ENCODE measurements at places on chromosomes 1 and 21.

- peak; percentile 90 for DNase-seq
Observed at GRCh38 chr1:202579806-202580205, 130.4 kb downstream of the SYT2 start.

DNA sequence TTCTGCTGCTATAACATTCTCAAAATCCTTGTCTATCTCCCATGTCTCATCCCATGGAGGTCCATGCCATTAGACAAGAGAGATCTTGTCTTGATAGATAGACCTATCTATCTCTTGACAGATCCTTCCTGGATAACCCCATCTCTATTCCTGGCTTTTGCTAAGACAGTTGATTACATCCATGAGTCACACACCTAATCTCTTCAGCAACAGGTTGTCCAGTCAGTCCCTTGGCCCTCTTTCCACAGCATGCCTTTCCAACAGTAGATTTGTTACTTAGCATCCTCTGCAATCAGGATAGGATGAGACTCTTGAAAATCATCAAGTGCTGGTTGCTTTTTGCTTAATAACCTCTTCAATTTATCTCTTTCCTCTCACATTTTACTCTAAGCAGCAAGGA, 46.6 kb downstream of the TRMT1L start:
- DNase-seq: no peak

DNA sequence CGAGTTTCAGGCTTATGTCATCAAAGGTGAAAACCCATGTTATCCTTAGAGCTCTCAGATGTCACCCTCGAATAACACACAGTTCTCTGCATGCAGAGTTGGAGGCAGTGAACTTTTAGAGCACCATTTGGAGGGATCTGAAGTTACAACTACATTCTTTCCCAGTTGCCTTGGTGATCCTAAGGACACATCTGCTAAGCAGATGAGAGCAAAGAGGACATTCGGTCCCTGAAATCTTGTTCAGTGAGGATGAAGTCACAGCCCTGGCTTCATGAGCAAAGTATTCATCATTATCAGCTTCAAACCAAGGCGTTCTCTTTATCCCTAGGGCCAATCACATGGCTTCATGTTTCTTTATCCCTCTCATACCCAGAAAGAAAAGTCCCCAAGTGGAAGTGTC, 23.1 kb upstream of the MCOLN2 start:
- no peak for DNase-seq

GRCh38 chr21:44637018-44637850, at the start of gene KRTAP10-10:
Gene KRTAP10-10, plus strand, starts transcription at chr21:44637356. Its CDS starts 62 bp downstream, at chr21:44637418.
- DNase-seq: no peak

- no peak for DNase-seq
Observed at GRCh38 chr1:25685938-25686665, 69.5 kb downstream of the MAN1C1 start.

DNA sequence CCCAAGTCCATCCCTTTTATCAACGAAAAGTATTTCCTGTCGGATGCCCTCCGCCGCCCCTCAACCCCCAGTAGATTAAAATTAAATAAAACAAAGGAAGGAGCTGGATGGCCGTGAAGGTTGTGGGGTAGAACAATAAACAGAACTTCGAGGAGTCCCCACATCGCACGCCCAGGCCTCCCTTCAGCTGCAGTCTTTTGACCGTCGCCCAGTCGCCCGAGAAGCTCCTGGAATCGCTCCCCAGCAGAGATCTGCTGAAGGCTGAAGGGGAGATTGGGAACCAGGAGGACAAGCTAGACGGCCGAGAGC, 905 bp downstream of the BARHL2 start:
- no peak for DNase-seq

DNA sequence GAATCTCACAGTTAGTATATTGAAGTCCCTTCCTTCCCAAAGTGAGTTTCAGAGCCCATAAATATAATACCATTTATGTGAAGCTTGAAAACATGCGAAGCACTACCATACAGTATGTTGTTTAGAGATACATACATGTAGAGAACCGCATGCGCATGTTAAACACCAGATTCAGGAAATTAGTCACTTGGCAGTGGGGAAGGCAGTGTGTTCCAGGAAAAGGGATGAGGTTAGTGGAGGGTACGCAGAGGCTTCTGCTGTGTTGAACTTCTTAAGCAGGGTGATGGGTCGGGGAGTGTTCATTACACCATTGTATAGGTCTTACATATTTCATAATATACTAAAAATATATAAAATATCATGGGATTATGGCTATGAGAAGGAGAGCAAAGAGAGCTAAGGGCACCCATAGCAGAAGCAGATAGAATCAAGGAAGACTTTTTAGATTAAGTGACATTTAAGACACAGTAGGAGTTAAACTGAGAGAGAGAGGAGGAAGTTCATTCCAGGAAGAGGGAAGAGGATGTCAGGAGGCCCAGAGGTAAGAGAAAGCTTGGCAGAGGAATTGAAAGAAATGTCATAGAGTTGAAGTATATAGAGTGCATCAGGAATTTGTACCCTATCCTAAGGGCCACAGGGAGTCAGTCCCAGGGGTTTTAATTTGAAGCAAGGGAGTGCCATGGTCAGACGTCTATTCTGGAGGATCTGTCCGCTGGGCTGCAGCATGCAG, 43.5 kb upstream of the SARS1 start:
- DNase-seq: no peak

- peak; percentile 10 for DNase-seq
Observed at GRCh38 chr21:32147041-32147440, 131.8 kb downstream of the MIS18A start.

GRCh38 chr1:110003747-110004428, 19.3 kb downstream of the AHCYL1 start:
- DNase-seq: peak; percentile 93

- DNase-seq: no peak
Observed at GRCh38 chr1:206020393-206021007, 3.2 kb downstream of the CTSE start.

- DNase-seq: peak; percentile 26
Observed at GRCh38 chr1:232718928-232719927, 86.0 kb upstream of the MAP10 start.

- DNase-seq: peak; percentile 45
Observed at GRCh38 chr1:27606708-27607238, 2.8 kb upstream of the AHDC1 start.

DNA sequence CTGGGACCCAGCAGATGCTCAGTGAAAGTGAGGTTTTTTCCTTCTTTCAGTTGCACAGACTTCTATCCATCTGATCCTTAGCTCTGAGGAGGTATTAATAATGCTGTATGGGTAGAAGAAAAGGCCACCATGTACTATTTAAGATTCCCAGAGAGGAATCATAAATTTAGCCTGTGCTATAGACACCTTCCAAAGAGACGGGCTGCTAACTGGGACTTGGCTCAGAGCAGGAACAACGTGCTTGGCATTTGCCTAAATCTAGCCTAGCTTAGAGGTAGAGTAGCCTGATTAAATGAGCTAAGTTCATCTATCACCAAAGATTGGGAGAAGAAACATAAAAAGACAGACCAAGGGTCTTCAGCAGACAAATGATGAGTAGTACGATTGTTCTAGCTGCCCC, 176.9 kb upstream of the BEND5 start:
- DNase-seq: no peak

DNA sequence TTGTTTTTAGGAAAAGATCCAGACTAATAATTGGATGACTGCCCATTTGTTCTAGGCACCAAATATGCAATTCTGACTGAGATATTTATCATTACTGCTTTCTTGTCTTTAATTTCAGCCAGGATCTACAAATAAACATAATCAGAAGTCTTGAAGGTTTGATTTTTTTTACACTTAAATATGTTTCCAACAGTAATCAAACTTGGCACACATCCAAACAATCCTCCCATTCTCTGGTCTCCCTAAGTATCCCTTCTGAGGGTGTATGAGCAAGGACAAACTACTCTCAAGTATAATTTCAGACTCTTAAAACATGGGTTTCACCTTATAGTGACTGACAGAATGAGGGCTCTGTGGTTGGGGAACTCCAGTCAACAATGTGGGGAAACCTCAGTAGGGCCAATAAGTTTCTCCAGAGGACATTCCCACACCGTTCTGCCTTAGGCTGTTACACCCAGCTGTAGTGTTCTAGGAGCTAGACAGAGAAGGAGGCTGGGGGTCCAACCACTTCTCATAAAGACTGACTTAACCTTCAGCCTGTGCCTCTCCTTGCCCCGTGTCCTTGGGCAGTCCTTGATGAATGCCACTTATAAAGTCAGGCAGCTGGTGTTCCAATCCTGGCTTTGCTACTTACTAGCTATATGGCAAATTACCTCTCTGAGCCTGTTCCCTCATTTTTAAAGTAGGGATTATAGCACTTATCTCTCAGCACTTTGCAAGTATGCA, 1.5 kb upstream of the PALMD start:
- peak; percentile 46 for DNase-seq

DNA sequence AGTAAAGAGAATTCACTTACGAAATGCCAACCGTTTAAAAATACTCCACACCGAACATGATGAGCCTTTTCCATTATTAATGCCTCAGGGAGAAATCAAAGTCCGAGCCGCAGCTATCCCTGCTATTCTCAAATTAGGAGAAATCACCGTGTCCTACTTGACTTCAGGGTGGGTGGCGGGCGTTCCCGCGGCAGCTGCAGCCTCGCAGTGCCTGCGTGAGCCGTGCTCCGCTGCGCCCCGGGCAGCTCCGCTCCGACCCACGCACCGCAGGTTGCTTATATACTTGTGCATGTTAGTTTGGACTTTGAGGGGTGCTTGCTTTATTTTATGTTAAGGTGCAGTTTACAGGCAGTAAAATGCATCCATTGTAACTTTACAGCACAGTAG, 35.6 kb upstream of the PCBP3 start:
- no peak for DNase-seq

GRCh38 chr1:201999625-202000238, 10.7 kb upstream of the ELF3 start:
- peak; percentile 69 for DNase-seq

DNA sequence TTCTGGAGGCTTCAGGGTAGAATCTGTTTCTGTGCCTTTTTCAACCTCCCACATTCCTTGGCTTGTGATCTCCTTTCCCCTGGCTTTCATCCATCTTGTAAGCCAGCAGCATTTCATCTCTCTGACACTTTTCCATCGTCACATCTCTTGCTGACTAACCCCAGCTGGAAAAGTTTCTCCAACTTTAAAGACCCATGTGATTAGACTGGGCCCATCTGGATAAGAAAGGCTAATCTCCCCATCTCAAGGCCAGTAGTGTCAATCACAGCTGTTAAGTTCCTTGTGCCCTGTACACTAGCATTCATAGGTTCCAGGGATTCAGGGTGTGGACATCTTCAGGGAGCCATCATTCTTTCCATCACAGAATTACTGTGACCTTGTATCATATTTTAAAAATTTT, 452.1 kb downstream of the TTLL7 start:
- peak; percentile 20 for DNase-seq

DNA sequence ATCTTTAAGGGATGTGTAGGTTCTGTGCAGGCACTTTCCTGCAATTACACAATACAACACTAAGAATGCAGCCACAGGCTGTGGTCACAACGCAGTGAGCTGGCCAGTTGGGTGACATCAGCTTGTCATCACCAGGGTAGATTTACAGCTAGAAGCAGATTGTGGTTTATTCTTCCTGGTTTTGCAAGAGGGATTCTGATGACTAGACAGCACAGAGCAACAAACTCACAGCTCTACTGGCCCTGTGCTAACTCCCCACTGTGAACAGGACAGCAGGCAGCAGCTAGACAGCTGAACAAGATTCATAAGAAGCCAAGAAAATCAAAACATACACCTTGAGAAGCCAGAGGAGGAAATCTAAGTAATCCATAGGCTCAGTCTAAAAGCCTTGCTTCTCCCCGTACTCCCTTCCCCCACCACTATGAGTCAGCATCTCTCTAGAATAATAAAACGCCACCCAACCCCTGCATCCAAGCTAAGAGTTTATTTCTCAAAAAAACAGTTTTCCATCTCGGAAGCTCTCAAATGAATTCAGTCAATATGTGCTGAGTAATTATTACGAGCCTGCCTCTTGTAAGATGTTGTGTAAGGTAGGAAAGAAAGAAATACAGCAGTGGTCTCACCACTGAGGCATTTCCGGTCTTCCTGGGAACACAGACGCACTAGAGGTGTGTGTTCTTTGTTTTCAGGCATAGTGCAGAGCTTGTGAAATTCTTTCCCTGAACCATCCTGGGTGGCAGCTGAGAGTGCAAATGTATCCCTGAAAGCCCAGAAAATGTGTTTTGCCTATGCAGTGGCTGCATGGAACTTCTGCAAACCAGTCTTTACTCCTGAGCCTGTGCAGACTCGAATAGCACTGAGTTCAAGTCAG, 162.8 kb downstream of the NTPCR start:
- DNase-seq: peak; percentile 95

DNA sequence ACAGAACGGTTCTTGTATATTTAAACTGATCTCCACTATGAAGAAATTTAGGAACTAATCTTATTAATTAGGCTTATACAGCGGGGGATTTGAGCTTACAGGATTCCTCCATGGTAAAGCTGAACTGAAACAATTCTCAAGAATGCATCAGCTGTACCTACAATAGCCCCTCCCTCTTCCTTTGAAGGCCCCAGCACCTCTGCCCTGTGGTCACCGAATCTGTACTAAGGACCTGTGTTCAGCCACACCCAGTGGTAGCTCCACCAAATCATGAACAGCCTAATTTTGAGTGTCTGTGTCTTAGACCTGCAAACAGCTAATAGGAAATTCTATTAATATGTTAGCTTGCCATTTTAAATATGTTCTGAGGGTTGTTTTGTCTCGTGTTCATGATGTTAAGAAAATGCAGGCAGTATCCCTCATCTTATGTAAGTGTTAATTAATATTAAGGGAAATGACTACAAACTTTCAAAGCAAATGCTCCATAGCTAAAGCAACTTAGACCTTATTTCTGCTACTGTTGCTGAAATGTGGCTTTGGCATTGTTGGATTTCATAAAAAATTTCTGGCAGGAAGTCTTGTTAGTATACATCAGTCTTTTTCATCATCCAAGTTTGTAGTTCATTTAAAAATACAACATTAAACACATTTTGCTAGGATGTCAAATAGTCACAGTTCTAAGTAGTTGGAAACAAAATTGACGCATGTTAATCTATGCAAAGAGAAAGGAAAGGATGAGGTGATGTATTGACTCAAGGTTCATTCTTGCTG, 147.2 kb downstream of the NR5A2 start:
- no peak for DNase-seq

DNA sequence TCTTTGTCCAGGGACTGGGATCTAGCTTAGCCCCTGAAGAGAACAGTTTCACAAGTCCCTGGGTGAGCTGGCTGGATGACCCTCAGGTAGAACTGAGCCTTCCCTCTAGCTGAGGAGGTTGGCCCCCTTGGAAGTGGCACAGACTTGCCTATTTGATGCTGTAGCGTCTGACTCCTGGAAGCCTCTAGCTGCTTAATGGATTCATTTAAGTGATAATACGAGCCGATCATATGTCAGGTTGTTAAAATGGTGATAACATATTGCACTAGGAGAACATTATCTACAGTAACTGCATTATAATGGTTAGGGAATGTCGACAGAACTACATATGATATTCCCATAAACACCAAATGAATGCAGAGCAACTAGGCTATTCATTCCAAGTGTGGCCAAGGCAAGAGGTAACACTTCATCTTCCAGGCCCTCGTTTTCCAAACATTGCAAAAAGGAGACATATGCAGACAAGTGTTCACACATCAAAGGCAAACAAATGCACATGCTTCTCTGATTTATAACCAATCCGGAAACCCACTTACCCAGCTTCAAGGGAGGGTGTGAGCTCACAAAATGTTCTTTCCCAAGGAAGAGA, 340.1 kb upstream of the PLXNA2 start:
- DNase-seq: no peak

Measured in astrocyte of the hippocampus (primary cell).